Heart right ventricle (tissue), 16 donors: ENCODE measurements at places on chromosomes 12 and 14.

GRCh38 chr14:57847096-57847495 is 18.8 kb downstream of the SLC35F4 start:
- DNase-seq: no peak

- no peak for DNase-seq
Measured at GRCh38 chr12:71970031-71970430, 31.4 kb downstream of the TPH2 start.

DNA sequence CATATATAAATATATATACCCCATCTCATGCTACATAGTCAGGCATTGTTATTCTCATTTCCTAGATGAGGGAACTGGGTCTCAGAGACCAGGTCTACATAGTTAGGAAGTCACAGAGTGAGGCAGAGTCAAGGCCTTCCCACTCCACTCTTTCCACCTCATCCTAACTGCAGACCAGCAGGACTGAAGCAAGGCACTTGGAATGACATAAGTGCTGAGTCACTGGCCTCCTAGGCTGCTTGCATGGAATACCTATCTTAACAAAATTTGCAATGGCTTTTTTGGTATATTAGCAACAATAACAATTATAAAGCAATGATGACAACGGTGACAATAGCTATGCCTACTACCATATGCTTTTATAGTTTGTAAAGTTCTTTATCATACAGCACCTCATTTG is 5.4 kb upstream of the ANO4 start:
- DNase-seq: no peak

- no peak for DNase-seq
Measured at GRCh38 chr12:80018119-80018518, 81.2 kb upstream of the OTOGL start.

DNA sequence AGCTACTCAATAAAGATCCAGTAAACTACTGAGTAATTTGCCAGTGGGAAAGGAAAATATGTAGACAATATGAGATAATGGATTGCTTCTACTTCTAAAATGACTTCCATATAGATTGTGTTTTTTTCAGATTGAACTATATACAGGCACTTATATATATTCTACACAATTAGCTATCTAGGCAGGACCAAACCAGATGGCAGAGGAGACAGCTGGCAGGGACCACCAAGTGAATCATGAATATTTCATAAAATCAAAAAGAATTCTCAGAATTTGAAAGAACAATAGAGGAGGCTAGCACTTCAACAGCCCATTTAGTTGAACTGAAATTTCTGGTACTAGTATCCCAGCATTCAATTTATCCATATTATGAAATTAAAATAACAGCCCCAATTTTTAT is 338.0 kb upstream of the RPL10L start:
- no peak for DNase-seq

- DNase-seq: no peak
Measured at GRCh38 chr12:102959391-102959790, 1.9 kb downstream of the ASCL1 start.

GRCh38 chr12:110585231-110585799 is 2.2 kb upstream of the PPTC7 start:
- no peak for DNase-seq
